Airway epithelial cell (primary cell): ENCODE measurements at places on chromosomes 11 and 22. TPM values are rescaled to one million over a fixed set of nuclear protein-coding genes. Genes with fewer than 3 reads are reported as not detected.

The RASGRP2 gene
- not detected in 2 replicates for total RNA-seq

The SLC17A6 gene
- total RNA-seq = not detected in 2 replicates

The NEFH gene
- total RNA-seq = 3.6 and 3.7 TPM in 2 replicates

The CSNK1E gene
- total RNA-seq = 116 and 155 TPM in 2 replicates

The SEC14L2 gene
- 28.9 and 61.4 TPM in 2 replicates for total RNA-seq

The SLC35C1 gene
- total RNA-seq = 12.2 and 13.1 TPM in 2 replicates

The RFPL1 gene
- total RNA-seq = not detected in 2 replicates

The CD3D gene
- total RNA-seq = not detected in 2 replicates

The TP53AIP1 gene
- total RNA-seq = 0.98 and 2.6 TPM in 2 replicates

The P2RY2 gene
- total RNA-seq = 37.8 and 46.1 TPM in 2 replicates

The KRTAP5-11 gene
- not detected in 2 replicates for total RNA-seq
